ENCODE measurements at places on chromosomes 11 and 22.

- peak; percentile 13 for DNase-seq
Observed at GRCh38 chr11:101497291-101497690, 86.5 kb downstream of the TRPC6 start.

DNA sequence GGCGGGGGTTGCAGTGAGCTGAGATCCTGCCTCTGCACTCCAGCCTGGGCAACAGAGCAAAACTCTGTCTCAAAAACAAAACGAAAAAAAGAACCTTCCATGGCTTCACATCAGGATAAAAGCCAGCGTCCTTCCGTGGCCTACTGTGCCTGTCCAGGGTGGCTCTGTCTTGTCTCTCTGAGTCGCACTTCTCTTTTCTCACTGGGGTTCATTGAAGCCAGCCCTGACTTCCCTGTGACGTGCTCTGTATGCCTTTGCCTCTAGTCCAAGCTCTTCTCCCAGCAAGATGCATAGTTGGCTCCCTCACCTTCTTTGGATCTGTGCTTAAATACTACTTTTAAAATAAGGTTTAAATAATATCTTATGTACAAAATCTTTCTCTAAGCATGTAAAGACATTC is 11.6 kb downstream of the ATXN10 start:
- no peak for DNase-seq

GRCh38 chr22:36123673-36124630 is 36.6 kb downstream of the APOL3 start:
- DNase-seq, result peak; percentile 96

DNA sequence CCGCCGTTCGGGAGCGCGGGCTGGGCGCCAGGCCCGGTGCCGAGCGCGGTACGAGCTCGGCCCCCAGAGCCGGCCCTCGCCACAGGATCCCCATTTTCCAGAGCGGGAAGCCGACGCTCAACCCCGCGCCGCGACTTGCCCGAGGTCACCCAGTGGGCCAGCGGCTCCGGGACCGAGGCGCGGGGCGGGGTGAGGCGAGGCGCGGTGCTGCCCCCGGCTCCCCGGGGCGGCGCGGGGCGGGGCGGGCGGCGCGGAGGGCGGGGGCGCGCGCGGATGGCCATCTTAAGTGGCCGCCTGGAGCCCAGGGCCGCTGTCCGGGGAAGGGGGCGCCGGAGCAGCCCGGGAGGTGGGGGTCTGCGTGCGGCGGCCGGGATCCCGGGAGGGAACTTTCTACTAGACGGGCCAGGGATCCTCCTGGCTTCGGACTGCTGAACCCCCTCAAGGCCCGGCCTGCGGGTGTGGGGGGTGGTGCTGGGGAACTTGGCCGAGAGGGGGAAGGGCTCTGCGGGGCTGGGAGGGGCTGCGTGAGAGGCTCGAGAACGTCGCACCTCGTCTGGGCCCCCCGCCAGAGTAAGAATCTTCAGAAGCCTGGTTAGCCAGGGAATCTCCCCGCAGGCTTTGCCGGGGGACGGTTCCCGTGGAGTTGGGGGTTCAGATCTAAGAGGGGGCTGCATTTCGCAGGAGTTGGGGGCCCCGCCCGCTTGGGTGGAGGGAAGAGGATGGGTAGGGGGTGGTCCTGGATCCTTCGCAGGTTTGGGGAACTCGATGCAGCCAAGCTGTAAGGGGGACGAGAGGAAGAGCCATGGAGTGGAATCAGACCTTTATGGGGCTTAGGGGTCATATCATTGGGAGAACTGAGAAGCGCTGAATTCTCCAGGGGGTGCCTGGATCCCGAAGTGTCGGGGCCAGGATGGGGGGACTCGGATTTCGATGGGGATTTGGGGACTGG is 678 bp upstream of the INPPL1 start:
- peak; percentile 77 for DNase-seq

DNA sequence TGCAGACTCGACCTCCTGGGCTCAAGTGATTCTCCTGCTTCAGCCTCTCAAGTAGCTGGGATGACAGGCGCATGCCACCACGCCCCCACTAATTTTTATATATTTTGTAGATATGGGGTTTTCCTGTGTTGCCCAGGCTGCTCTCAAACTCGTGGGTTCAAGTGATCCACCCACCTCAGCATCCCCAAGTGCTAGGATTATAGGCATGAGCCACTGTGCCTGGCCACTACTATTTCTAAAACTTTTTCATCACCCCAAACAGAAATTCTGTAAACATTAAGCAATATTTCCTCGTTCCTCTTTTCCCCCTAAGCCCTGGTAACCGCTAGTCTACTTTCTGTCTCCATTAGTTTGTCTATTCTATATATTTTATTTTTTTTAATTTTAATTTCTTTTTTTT is 9.0 kb upstream of the ATG16L2 start:
- DNase-seq, result no peak

GRCh38 chr11:12235553-12235946 is 125.2 kb downstream of the MICAL2 start:
- DNase-seq, result peak; percentile 51

DNA sequence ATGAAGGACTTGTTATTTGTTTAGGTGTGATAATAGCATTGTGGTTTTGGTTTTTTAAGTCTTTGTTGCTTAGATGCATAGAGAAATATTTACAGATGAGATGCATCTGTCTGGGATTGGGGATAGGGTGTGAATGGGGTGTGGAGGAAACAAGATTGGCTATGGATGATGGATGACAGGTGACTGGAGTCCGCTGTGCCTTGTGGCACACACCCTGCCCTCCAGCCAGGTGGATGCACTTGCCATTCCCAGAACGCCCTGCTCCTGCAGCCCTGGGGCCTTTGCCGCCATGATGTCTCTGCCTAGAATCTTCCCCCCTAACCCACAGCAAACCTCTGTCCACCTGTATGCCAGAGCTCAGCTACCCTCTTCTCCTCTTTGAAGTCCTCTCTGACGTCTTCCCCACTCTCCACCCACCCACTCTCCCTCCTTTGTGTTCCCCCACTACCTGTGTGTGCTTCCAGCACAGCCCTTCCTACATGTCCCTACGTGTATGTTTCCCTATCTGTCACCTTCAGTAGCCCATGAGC is 54.7 kb downstream of the WNT11 start:
- DNase-seq, result no peak

GRCh38 chr22:23292453-23293350 is 112.4 kb downstream of the BCR start:
- DNase-seq, result no peak

GRCh38 chr11:112656772-112657428 is 304.3 kb upstream of the NCAM1 start:
- DNase-seq, result peak; percentile 90

DNA sequence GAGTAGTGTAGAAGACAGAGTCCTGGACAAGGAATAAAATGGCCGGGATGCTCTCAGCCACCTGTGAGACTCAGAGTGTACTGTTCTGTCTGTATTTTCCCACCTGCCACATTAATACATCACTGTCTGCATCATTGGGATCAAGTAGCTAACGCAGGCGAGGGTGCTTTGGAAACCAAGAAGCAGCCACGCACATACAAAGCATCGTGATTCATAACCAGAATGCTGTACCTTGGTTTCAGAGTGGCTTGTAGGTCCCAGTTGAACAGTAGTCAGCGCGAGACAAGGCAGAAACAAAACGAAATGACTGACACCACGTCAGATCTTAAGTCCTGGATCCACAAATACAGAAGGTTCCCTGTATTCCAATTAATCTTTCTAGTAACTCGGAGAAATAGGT is 198.3 kb downstream of the GRIK4 start:
- DNase-seq, result no peak

GRCh38 chr22:29476116-29476515 is 3.9 kb upstream of the NEFH start:
- peak; percentile 17 for DNase-seq

- peak; percentile 32 for DNase-seq
Observed at GRCh38 chr11:64357904-64358535, 942 bp upstream of the RPS6KA4 start.

DNA sequence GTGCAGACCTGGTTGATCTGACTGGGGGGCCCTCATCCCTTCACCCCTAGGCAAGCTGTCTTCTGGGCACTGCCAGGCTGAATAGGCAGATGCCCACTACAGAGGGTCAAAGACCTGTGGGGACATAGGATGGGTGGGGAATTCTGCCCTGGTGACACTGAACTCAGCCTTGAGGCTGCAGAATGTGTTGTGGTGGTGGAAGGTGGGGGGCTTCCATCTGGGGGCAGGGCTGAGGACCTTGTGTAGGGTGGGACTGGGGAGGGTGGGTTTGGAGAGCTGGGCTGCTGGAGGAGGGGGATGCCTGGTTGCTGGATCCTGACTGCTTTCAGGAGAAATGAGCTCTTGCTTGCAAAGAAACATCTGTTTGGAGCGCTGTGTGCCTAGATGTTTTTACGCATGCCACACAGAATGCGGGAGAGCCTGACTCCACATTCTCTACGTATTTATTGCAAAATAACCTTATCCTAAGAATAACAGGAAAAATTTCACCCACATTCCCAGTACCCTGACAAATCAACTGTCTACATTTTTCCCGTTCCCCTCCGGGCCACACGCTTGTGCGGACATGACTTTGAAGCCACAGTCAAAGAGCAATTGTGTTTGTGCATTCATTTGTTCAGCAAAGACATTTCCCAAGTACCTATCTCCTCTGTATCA is 18.3 kb downstream of the SMIM38 start:
- peak; percentile 58 for DNase-seq

GRCh38 chr22:49967706-49968208 is 7.2 kb downstream of the PIM3 start:
- no peak for DNase-seq

DNA sequence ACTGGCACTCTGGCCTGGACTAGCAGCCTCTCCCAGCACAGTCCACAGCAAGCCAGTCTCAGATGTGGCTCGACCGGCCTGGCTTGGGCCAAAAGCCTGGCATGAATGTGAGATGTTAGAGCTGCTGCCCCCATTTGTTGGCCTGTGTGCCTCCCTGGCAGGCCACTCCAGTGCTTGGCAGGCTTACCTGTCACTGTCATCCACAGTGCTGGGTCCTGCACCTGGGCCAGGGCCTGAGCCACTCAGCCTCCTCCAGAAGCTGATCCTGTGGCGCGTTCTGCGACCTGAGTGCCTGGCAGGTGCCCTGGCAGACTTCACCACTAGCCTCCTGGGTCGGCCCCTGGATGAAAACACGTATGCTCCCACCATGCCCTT is 36.1 kb downstream of the RRP8 start:
- no peak for DNase-seq

GRCh38 chr22:47027766-47028165 is 265.3 kb downstream of the TBC1D22A start:
- no peak for DNase-seq

DNA sequence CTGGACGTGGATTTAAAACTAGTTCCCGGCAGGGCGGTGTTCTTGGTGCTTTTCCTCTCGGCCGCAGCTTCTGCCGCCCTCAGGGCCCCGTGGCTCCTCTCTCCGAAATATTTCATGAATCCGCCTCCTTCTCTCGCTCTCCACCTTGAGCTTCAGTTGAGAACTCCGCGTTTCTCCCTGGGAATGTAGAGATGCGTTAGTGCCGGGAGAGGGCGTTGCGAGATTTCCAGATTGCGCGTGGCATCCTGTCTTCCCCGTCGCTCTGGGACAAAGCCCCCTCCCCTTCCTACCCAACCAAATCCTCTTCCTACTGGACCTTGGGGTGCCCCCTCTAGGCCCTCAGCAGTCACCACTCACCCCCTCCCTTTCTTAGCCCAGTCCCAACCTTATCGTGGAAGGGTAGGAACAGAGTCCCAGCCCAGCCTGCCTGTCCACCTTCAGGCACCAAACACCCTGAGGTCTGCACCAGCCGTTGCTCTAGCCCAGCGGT is 15.5 kb upstream of the RAC2 start:
- DNase-seq, result peak; percentile 59

DNA sequence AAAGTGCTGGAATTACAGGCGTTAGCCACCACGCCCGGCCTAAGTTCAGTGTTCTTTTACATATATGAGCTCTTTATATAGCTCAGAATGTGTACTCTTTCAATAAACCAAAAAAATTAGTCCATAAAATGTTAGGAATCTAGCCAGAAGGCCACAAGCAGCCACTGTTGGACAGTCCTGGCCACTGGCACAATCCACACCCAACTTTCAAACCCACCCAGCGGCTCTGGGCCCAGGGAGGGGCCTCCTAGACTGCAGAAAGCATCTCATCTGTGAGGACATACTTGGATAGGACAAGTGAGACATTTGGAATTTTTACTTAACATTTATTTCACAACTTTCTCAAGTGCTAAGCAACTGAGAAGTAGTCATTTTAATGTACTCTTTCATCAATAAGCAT is 6.4 kb downstream of the PACSIN2 start:
- peak; percentile 55 for DNase-seq

GRCh38 chr11:112401036-112401769 is 140.5 kb upstream of the PLET1 start:
- DNase-seq, result peak; percentile 4

DNA sequence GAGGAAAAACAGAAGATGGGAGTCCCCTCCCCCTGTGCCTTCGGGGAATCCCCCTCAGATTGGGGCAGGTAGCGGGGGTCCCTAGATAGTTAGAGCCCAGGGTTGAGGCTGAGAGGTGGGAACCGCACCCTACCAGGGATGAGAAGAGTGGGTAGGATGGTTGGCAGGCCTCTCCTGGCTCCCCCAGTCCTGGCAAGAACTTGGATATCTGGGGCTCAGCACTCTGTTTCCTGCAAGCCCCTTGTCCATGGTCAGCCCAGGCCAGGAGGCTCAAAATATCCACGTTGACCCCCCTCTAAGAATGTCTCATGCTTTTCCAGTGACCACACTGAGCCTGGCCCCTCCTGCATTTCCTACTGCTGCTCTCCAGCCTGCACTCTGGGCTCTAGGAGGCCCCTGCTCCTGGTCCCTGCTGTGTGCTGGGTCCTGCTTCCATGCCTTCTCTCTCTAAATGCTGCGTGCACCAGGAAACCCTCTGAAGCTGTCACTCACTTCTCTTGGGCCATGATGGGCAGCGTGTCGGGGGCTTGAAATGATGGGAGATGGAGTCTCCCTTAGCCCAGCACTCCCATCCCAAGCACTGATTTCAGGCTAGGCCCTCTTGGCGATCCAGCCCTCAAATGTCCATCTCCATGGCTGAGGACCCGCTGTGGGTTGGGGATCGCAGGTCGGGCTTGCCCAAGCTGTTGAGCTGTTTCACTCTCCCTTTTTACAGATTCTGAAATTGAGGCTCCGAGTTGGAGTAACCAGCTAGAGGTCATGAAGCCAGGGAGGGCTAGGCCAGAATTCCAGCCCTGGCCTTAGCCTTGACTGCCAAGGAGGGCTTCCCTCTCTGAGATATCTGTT is 2.0 kb downstream of the MAP3K11 start:
- peak; percentile 57 for DNase-seq

- DNase-seq, result no peak
Observed at GRCh38 chr11:114196997-114197703, 99.0 kb upstream of the NNMT start.

DNA sequence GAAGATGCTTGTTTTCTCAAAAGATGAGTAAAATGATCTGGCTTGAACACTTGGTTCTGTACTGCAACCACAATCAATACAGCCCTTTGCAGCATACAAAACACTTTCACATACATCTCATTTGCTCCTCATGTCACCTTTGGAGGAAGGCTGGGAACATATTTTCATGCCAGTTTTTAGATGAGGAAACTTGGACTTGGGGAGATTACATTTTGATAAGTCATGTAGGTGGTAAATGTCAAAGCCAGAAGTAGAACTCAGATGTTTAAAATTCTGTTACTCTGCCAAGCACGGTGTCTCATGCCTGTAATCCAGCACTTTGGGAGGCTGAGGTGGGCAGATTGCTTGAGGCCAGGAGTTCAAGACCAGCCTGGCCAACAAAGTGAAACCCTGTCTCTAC is 121.8 kb downstream of the MICAL2 start:
- DNase-seq, result peak; percentile 52

GRCh38 chr22:20315337-20316216 is 4.3 kb downstream of the DGCR6L start:
- DNase-seq, result no peak

GRCh38 chr11:130313383-130314183 is 1.1 kb downstream of the ZBTB44 start:
- peak; percentile 9 for DNase-seq
